ENCODE measurements at places on chromosomes 4 and X.

GRCh38 chrX:154436374-154436982 is 476 bp upstream of the GDI1 start:
- no peak for DNase-seq

DNA sequence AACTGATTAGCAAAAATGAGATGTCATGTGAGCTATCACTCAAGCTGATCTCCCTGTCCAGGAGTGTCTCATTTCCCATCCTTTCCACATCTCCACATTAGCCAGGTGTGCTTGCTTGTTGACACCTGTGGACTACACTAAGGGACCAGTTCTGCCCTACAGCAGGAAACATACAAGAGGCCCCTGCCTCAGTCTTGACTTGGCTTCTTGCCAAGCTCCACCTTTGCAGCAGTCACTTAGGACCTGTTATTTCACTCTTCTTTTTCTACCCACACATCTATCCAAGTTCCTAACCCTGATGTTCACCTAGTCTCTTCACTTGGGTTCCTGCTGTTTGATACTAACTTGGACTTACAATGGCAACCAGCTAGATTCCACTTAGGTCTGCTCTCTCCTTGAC is 13.2 kb downstream of the FRMD7 start:
- DNase-seq: no peak

DNA sequence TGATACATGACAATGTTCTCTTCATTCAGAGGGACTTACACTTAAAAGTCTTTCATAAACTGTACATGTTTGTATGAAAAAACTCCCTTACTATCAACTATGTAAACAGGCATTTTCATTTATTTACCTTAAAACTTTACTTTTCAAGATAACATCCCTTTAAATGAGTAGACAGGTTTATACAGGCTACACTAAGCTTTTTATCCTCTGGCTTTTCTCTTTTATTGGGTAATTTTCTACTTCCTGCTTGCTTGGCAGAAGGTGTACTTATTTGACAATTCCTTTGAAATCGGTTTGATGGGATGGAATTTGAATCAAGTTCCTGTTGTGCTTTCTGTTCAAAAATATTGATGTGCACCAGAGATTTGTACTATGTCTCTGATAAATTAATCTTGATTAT is 81.4 kb downstream of the PTPN13 start:
- no peak for DNase-seq

DNA sequence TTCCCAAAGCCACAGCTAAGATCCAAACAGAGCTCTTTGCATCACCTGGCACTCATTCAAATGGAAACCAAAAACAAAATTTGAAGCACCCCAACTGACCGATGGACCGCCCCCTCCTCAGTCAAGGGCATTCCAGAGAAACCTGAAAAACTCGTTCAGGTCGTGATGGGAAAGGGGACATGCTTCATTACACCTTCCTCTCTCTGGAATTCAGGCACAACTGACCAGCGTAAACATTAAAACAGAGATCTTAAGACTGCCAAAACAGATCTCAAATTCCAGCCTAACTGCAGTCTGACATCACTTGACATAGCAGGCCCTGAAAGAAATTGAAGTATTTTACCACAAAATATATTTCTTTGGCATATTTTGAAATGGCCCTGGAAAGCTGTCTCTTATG is 28.5 kb downstream of the PTTG2 start:
- DNase-seq: no peak
